ENCODE measurements at places on chromosomes 16 and 17.

GRCh38 chr16:71629278-71630016, 3.5 kb downstream of the MARVELD3 start:
- DNase-seq = no peak

- DNase-seq = no peak
Observed at GRCh38 chr17:74078363-74078941, 125.0 kb upstream of the RPL38 start.

DNA sequence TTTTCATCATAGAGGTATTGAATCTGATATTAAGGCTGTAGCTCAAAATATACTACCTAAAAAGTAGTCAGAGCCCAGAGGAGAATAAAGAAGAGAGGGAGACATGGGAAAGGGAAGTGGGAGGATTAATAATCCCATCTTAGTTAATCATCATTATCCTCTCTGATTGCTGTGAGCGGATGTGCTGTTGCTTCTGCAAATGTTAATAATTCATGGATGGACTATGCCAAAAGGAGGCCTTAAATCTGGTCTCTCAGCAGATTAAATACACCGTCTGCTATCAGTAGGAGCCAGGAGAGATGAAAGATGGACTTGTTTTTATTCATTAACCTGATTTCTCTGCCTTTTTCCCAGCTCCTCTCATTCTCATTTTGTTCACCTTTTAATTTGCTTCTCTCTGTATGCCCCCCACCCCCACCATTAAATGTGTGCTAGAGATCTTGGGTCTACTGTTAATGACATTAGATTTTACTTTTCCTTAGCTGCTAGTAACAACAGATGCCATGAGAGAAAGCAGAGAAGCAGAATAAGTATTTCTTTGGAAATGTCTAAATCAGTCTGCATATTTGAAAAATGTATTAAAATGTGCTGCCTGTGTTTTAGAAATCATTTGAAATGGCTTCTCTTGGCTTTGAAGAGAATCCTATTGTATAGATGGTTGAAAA, 44.2 kb downstream of the NUP93 start:
- DNase-seq = no peak

DNA sequence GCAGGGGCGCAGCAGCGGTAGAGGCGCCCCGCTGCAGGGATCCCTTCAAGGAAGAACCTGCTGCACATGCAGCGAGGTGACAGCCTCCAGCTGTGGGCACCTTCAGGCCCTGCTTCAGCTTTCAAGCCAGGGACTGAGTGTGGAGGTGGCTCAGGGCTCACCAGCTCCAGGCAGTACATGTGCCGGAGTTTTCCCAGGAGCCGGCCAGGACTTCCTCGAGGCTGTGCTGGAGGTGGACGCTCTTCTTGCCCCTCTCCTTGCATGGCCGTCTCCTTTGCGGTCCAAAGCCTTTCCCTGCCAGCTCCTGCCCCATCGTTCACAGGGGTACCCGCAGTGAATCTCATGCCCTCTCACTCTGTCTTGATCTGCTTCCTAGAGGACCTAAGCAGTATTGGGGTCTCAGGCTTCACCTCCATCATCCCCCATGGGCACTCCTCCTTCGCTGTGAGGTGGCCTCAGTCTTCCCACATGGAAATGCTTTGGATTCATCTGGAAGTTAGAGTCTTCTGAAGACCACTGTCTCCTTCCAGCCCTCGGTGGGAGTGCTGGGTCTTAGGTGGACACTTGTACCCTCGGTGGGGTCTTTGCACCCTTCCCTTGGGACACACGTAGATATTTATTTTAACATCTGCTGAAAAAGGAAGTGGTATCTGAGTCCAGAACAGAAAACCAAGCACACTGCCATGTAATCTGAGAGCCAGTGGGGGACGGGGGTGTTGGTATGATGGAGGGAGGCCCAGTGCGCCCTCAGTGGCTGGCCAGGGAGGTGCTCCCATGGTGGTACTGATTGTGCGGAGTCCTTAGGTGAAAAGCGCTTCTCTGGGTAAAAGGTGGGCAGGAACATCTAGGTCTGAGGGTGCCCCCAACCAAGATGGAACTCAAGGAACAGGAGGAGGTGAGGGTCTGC, 7.0 kb downstream of the XYLT2 start:
- no peak for DNase-seq

- no peak for DNase-seq
Observed at GRCh38 chr17:21042458-21043295, at the start of gene USP22. Gene USP22, minus strand, starts transcription at chr17:21043011. Its CDS starts 176 bp downstream, at chr17:21042835.

DNA sequence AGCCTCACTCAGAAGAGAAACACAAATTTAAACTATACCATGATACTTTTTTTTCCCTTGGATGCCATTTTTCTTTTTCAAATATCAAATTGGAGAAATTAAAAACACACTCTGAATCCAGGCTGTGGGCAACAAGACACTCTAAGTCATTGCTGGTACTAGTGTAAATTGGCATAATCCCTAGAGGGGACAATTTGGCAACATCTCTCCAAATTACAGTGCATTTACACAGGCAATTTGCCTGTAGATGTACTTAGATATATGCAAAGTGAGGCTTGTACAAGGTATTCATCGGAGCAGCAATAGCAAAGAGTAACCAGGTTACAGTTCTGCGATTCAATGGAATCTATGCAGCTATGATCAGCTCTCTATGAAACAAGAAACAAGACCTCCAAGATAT, 6.7 kb upstream of the GUCY2D start:
- DNase-seq = peak; percentile 53
